ENCODE measurements at places on chromosomes 16 and 17.

DNA sequence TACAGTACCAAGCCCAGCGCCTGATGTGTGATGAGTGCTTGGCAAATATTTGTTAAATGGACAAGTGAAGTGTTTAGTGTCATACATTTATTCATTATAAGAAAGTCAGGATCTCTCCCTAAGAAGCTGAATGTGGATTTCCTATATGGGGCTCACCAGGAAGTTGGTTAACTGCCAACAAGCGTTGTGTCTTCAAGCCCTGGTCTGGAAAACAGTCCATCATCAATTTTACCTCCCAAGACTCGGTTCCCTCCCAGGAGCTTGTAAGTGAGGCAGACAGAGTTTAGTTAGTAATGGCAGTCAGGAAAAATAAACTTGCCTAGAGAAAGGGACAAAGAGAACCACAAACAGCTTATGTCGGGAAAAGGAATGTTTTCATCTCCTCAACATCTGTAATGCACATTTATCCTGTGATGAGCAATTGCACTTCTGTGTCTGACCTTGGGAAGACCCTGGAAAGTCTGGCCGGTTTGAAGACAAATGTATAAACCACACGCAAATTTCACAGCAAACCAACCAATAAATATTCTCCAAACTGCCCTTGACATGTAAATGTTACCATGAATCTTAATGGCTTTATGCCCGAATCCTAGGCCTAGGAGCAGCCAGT lies 28.3 kb downstream of the C16orf95 start:
- DNase-seq, result no peak

DNA sequence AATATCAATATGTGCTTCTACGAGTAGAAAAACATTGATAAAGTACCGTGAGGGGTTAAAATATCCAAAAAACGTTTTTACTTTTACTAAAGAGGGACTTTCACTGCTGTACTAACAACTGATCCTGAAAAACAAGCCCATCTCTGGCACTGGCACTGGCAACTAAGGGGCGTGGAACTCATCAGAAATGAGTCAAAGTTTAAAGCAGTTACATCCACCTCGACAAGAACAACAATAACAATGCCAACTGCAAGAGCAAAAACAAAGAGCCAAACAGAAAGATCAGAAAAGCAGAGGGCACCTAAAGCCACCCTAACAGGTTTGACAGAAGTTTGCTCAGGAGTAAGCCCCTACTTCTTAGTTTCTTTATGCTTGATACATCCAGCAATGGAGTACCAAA lies 13.1 kb downstream of the MBTPS1 start:
- DNase-seq, result no peak

- DNase-seq, result peak; percentile 34
Observed at GRCh38 chr17:78272914-78273258, 41.5 kb downstream of the TMEM235 start.

DNA sequence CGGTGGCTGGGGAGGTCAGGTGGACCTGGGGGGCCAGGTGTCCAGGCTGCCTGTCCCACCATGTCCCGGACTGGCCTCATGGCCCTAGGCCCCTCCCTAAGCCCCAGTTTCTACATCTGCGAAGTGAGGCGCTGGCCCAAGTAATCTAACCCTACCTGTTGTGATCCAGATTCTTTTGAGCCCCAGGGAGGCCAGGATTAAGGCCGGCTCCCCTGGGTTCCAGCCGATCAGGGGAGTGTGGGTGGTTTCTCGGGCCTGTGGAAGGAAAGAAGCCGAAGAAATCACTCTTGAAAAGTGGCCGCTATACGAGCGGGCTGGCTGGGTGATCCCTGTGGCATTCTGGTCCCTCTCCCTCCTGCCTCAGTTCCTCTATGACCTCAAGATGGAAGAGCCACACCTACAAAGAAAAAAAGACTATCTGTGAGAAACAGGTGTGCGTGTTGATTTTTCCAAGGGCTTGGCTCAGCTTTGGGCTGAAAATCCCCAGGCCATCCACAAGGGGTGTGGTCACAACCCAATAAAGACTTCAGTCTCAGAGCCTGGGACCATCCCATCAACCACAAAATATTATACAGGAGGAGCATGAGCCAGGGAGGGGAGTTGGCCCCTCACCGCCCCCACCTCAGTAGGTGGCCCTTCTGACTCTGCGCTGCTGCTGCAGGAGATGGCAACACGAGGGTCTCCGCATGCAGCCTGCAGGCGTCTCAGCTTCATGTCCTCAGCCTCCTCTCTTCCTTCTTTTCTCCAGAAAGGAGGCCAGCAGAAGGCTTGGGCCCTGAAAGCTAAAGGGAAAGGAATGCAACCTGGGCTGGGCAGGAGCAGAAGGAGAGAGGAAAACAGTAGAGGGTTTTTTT lies 20.3 kb downstream of the GPR142 start:
- DNase-seq, result no peak

- DNase-seq, result no peak
Observed at GRCh38 chr17:12342609-12343435, 322.1 kb downstream of the MAP2K4 start.

- no peak for DNase-seq
Observed at GRCh38 chr17:70521821-70522256, 352.5 kb downstream of the KCNJ2 start.
